Muscle of leg (tissue), 16 donors: ENCODE measurements at places on chromosomes 2 and 18. TPM values are rescaled to one million over a fixed set of nuclear protein-coding genes. Genes with fewer than 3 reads are reported as not detected.

- no peak for DNase-seq
Measured at GRCh38 chr2:19228715-19229114, 129.7 kb downstream of the OSR1 start.

ICOS gene
- total RNA-seq, result not detected

DNA sequence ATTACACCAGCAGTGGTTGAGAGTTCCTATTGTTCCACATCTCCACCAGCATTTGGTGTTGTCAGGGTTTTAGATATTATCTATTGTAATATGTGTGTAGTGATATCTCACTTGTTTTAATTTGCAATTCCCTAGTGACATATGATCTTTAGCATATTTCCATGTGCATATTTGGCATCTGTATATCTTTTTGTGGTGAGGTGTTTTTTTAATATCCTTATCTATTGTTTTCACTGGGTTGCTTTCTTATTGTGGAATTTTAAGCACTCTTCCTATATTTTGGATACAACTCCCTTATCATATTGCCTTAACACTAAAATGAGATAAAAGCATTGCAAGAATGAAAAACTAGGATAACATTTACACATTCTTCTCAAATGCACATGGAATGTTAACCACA is 453.9 kb upstream of the FSIP2 start:
- DNase-seq, result no peak

NT5C1B gene
- total RNA-seq, result not detected

HSPE1 gene
- total RNA-seq, result 57.1 TPM
